Right ventricle myocardium inferior (tissue), 1 donor: ENCODE measurements at places on chromosomes 4 and X.

DNA sequence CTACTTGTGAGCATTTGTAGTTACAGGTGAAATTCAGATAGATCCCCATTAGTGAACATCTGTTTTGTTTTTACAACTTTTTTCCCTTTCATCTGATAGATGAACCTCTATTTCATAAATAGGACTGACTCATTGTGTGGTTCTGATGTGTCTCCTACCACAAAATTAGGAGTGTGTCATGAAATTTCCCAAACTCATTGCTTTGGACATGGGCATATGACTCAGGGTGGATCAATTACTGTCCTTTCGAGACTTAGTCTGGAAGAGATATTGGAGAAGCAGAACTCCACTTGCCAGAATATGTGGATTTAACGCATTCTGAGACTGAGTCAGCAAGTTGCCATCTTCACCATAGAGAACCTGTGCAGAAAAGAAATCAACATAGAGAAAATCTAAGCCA lies 53.5 kb upstream of the PCDH10 start:
- DNase-seq, result no peak

DNA sequence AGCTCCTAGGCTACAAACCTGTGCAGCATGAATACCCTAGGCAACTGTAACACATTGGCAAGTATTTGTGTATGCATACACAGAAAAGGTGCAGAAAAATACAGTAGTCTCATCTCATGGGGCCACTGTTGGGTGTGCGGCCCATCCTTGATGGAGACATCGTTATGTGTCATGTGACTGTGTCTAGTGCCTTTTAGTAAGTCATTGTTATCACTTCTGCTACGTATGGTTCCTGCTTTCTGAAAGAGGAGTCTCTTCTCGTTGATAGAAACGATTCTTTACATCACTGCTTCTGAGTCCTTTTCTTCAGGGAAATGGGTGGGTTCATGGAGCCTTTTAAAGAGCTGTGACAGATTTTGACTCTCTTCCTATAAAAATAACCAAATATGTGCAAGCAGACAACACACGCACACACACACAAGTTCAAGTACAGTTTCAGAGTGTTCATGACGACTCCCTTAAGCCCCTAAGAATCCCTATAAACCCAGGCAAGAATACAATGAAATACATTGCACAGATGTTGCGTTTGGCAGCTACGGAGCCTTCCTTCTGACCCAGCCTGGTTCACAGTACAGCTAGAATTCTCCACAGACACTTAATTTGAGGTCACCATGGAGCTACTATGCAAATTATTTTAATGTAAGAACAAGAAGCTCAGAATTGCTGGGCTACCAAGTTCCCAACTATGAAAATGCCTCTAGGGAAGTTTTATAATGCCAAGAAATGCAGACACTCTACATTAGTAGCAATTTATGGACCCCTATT lies 10.2 kb upstream of the STK32B start:
- DNase-seq, result no peak

DNA sequence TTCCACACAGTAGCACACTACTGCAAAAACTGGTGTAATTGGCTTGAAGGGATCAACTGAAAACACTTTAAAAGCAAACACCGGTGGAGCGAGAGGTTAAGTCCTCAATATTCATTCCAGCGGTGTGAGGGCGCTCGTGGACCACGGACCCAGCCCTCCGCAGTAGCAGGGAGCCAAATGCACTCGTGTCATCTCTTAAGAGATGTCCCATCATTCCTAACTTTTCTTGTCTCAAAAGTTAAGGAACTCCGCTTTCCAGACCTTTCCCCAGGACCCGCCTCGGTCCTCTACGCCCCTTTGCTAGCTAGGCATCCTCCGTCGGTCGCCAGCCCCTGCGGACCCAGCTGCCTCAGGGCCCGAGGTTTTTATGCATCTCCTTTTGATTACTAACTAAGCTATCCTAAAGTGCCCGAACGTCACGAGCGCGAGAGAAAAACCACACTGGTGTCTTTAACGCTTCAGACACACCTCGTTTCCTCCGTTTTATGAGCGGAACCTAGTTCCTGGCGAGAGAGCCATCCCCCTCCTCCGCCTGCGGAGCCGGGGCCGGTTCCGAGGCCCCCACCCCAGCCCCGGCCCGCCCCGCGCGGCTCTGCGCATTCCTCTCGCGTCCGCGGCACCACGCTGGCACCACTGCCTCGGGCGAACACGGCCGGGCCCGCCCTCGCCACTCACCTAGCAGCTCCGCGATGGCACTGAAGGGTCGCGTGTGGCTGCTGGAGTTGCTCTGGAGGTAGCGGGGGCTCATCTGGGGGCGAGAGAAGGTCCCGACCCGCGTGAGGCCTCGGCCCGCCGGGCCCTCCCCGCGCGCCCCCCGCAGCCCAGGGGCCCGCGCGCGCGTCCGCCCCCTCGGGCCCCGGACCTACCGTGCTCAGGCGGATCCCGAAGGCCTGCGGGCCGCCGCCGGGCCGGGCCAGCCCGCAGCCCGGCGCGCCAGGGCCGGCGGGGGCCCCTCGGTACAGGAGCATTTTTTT lies 723 bp downstream of the MORC4 start:
- DNase-seq, result no peak

DNA sequence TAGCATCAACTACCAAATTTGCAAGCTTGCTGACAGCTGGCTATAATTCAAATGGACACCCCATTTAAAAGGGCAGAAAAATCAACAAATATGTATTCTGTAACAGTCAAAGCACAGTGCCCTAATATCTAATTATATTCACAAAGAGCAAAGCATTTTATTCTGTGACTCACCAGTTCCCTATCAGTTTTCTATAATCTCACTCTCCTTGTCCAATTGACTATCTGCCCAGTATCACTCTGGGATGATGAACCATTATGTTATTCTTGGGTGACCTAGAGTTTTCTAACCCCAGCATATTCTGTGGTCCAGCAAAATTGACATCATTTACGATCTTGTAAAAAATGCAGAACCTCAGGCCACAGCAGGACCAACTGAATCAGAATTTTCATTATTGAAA lies 82.0 kb upstream of the FREM3 start:
- DNase-seq, result no peak

- DNase-seq, result no peak
These were observed 78.1 kb upstream of the CBLL2 start for GRCh38 chrX:22194660-22194945.

- no peak for DNase-seq
These were observed 25.8 kb downstream of the TRIM75 start for GRCh38 chr4:165079476-165079875.

GRCh38 chrX:149517308-149517707 lies 12.2 kb upstream of the IDS start:
- no peak for DNase-seq

- no peak for DNase-seq
These were observed 1.9 kb downstream of the MAGEB1 start for GRCh38 chrX:30248854-30249253.

- no peak for DNase-seq
These were observed 232.2 kb upstream of the UGT8 start for GRCh38 chr4:114366368-114366767.

GRCh38 chr4:6607368-6608055 lies 32.5 kb downstream of the MAN2B2 start:
- no peak for DNase-seq

- DNase-seq, result no peak
These were observed 228.1 kb downstream of the ARHGAP24 start for GRCh38 chr4:85703096-85703495.

- no peak for DNase-seq
These were observed 131.3 kb upstream of the AP1S2 start for GRCh38 chrX:15985937-15986336.

DNA sequence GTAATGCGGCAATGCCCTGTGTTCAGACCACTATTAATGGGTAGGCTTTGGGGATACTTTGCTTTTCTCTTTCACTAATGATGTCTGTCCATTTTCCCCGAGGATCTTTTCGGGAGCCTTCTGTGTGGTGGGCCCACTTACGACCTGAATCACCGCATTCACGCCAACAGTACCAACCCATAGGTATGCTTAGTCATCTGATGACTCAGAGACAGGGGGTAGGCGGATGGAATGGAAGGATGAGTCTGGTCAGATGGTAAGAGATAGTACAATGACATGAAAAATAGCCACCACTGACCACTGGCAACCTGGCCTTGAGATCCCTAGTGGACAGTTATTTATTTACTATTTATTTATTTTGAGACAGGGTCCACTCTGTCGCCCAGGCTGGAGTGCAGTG lies 76.0 kb upstream of the DHRSX start:
- peak; percentile 15 for DNase-seq

DNA sequence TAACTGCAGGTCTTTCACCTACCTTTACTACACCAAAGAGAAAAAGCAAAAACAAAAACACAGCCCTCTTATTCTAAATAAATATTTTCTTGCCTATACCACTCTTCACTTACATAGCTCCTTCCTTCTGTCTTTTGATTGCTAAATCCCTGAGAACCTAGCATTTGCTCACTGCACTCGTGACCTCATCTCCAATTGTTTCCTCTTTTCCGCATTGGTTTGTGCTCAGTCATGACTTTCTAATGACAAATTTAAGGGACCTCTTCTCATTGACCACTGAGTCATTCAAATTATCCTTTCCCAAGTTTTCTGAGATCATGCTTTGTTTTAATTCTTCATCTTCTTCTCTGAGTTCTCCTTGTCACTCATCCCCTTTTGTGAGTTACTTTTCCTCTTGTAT lies 1697.1 kb downstream of the STIM2 start:
- DNase-seq, result no peak

- DNase-seq, result no peak
These were observed 8.5 kb downstream of the RAB9A start for GRCh38 chrX:13697455-13697854.

- no peak for DNase-seq
These were observed 120.2 kb upstream of the GPRIN3 start for GRCh38 chr4:89427782-89428181.

- no peak for DNase-seq
These were observed 177.1 kb downstream of the ADGRA3 start for GRCh38 chr4:22338796-22339195.

GRCh38 chrX:40244980-40245379 lies 147.2 kb upstream of the BCOR start:
- no peak for DNase-seq

DNA sequence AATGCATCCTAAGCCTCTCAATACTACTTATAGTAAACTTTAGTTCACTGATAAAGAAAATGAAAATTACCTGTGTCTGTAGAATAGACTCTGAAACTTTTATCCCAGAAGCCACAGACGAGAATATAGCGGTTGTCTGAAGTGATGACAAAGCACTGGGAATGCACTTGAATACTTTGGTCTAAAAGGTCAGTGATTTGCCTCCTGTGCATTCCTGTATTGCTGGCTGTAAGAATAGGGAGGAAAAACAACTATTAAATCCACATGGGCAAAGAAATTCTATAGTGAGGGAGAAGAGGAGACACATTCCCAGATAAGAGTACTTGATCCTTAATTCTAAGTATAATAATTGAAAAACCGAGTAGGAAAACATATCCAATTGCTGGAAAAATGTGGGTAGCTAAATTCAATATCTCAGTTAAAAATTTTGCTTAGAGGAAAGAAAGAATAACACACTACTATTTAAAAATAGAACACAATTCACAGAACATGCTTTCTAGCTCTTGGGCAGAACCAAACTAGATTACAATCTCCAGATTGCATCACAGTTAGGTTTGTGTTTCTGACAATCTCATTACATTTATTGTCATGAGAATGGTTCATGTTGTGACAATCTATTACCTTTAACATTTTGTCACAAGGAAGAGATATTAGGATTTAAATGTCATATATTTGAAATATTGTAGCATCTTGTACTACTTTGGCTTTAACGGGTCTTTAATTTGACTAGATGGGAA lies 232.1 kb downstream of the DCLK2 start:
- no peak for DNase-seq

DNA sequence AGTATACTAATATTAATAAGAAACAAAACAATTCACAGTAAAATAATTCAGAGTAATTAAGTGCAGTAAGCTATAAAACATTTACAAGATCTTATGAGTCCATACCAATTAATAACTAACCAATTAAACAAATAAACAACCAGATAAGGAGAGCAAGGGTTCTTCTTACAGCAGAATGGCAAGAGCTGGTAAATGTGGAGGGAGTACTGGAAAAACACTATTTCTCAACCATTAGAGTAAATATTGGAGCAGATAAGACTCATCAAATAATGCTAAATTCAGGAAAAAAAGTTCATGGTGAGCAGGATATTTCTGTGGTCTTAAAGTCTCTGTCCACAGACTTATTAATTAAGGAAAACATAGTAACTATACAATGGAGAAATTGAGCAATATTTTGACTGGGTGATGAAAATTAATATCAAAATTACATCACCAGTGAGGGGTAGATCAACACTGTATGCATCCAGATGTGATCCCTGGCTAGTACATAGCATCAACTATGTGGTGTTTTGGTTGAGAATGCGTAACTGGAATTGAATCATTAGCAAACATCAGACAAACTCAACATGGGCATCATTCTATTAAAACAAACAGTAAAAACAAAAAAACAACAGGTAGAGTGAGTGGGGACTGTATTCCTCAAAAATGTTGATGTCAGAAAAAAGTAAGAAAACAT lies 1376.7 kb downstream of the PCDH19 start:
- no peak for DNase-seq

DNA sequence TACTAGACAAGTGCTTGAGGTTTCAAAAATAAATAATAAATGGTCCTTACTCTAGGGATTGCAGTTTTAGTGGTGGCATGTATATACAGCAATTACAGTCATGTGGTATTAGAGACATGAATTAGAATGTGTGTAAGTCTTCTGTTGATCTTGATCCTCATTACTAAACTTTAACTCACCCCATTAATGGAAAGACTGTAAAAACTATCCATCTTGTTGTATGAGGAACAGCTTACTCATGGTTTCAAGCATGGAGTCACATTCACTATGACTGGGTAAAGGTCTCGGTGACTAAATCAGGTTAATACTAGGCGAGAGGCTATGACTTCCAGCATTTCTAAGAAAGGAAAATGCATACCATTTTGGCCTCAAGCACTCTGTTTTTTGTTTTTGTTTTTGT lies 107.0 kb upstream of the HPGD start:
- DNase-seq, result no peak

GRCh38 chr4:117455088-117455487 lies 369.7 kb upstream of the TRAM1L1 start:
- DNase-seq, result no peak

GRCh38 chrX:10855845-10856244 lies 235.5 kb upstream of the MID1 start:
- DNase-seq, result no peak
